NCI-H1417 (cell line): ENCODE measurements at places on chromosomes 4 and X.

DNA sequence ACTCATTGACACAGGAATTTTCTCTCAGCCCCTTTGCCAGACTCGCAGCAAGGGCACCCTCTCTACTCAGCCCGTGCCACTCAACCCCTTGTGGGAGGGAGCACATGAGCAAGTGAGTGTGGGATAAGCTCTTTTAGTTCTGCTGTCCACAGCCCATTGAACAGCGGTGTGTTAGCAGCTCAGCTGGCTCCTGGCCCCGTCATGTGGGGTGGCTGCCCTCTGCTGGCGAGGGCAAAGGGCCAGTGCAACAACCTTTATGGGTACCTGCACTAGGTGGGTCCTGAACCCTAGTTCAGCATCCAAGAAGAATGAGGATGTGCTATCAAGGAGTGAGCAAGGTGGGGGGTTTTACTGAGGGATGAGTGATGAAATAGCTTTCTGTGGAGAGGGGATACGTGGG lies 85.0 kb upstream of the ZNF81 start:
- no peak for DNase-seq

DNA sequence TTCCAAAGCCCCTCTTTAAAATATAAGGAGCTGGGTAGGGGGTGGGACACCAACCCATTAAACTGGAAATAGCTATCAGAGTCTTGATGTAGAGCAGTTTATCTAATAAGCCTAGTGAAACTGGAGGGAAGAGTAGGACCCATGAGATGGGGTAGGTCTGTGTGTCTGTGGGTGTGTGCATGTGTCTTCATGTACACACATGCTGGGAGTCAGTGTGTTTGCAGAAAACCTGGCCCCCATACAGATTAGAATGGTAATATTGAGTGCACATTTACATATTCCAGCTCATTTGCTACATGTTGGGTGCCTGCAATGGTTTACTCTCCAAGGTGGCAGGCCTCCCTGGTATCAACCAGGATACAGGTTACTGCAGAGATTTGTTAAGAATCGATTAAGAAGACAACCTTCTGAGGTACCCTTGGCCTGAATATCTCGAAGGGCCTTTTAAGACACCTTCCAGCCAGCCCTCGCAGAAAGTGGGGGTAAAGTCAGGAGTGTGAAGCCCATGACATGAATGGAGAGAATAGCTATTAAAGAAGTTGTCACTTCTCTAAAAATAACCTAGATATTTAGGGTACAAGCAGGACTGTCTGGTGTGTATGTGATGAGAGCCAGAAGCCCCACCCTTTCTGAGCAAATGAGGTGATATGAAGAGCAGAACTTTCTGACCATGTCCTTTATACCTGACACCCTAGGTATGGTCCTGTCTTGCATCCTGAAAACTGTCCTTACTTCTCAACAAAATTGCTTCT lies 75.7 kb upstream of the TEX13D start:
- no peak for DNase-seq

- peak; percentile 14 for DNase-seq
Measured at GRCh38 chr4:151865312-151865711, 104.5 kb upstream of the GATB start.

GRCh38 chr4:41406113-41406516 lies 131.8 kb upstream of the LIMCH1 start:
- no peak for DNase-seq

DNA sequence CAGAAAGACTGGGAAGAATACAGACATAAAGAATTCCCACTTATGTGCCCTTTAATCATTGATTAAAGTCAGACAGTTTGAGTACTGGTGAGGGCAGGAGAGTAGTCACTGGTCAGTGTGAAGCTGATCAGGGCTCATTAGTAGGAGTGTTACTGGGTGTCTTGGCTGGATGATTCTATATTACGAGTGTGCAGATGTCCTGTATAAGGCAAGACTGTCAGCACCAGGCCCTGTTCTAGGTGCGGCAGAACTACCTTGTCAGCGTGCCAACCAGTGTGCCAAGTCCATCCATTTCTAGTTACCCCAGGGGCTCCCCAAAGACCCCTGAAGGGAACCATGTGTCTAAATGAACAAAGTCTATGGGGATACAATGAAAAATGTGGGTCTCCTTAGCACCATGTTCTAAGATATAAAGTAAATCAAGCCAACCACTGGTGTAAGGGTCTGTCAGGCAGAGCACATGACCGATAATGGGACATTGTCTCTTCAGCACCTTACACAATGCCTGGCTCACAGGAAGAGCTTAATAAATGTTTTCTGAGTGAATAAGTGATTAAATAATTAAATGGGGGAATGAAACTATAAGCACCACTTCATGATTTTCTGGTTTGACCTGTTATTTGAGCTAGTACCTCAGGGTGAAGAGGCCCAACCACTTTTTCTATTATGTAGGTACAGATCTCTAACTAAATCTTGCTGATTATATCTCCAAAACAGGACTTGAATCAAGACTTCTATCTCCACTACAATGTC lies 205.0 kb downstream of the CAMK2D start:
- no peak for DNase-seq

GRCh38 chrX:15451913-15452312 lies 41.2 kb downstream of the PIR start:
- no peak for DNase-seq

DNA sequence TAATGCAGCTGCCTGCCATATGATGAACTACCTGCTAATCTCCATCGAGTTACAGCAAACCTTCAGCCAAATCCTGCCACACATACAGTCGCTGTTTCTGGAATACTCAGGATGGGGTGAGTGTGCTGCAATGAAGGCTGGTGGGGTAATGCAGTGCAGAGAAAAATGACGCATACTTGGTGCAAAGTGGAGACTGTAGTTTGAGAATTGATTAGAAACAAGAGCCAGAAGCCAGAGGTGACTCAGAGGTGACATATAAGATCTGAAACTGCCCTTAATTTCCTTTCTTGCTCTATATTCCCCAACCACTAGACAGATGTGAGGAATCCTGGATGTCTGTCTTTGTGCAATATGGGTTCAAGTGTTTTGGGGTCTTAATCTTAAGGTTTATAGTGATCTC lies 22.0 kb downstream of the C4orf54 start:
- DNase-seq = no peak

- DNase-seq = no peak
Measured at GRCh38 chr4:80239480-80240150, 26.8 kb upstream of the FGF5 start.

GRCh38 chr4:102787096-102787881 lies 26.5 kb upstream of the MANBA start:
- no peak for DNase-seq

- no peak for DNase-seq
Measured at GRCh38 chrX:112645774-112646173, 34.0 kb downstream of the LHFPL1 start.

DNA sequence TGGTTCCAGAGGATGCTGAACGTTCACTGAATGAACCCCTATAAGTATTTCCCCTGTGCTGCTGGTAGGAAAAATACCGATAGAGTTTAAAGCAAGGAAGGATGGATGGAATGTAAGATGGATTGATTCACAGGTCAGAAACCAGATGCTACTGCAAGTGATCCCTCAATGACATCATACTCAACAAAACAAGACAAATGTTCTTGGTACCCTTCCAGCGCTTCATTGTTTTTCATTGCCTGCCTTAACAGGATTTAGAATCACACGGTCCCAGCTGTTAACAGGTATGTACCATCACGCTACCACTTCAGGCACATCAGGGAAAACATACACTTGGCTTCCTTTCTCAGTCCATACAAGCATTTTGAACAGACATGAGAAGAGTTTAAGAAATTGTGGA lies 118.1 kb upstream of the TLR3 start:
- DNase-seq = peak; percentile 32

GRCh38 chr4:150090836-150091235 lies 12.6 kb downstream of the DCLK2 start:
- DNase-seq = no peak

DNA sequence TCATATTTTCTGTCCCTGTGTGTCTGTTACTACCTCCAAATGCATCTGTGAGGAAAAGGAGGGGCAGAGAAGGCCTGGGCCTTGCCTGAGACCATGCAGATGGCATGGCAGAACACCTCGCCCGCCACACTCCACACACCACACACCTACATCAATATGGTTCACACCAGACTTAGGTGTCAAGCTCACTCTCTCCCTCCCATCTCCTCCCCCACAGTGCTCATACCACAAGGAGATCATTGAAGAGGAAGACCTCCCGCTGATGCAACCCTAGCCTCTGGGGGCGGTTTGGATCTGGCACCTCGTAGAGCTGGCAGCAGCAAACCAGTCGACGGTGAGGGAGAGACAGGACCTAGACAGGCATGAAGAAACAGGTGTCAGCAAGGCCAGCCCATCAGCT lies 16.6 kb upstream of the KDM5C start:
- DNase-seq = no peak

- no peak for DNase-seq
Measured at GRCh38 chrX:123084797-123085196, 99.3 kb upstream of the GRIA3 start.

DNA sequence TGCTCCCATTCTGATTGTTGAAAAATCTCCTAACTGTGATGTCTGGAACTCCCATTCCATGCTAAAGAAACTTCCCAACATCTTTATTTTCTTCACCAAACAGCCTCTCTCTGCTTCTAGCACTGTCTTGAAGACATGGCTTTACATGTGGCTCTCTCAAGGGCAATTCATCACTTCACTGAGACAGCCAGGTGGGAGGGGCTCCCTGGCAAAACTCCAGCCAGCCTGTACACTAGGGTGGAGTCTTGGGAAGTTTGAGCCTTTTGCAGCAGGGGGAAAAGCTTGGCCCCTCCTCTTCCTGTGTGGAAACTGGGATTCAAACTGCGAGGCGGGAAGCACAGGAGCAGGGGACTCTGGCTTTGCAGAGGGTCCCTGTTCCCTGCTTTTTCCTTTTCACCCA lies 130.5 kb upstream of the TTC29 start:
- DNase-seq = peak; percentile 12

GRCh38 chrX:54288277-54288676 lies 69.6 kb downstream of the WNK3 start:
- DNase-seq = peak; percentile 18

GRCh38 chr4:88843067-88843685 lies 145.5 kb upstream of the NAP1L5 start:
- peak; percentile 35 for DNase-seq

GRCh38 chr4:66489370-66489769 lies 819.1 kb upstream of the EPHA5 start:
- DNase-seq = no peak

- DNase-seq = no peak
Measured at GRCh38 chr4:123666486-123666885, 269.9 kb downstream of the SPRY1 start.

- DNase-seq = no peak
Measured at GRCh38 chr4:79498282-79498681, 90.3 kb upstream of the GK2 start.

DNA sequence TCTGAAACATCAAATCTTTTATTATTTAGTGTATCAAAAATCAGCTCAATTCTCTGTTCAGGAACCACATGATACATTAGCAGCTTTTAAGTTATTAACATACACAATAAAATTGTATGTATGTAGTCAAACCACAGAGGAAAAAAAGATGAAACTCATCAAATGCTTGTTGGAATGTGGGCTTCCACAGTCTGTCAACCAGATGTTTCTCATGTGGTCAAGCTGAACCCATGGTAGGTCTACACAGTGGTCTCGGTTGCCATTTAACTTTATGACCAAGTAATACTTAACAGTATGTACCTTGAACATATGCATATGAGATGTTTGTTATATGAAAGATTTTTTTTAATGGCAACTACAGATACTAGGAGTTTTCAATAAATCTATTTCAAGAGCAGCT lies 427.8 kb downstream of the IL15 start:
- DNase-seq = no peak

DNA sequence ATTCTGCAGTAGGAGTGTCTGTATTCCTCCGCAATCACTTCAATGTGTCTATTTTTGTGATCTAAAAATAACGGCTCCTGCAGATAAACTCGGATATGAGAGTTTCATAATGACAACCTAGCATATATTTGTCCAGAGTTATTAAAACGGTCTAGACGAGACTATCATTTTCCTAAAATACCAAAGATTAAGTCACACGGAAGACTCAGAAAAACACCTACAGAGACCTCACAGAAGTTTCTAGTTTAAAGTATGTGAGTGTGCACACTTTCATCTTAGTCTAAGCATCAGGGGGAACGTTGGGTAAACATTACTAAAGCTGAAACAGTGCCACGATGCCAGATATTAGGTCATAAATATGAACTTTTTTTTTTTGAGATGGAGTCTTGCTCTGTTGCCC lies 156.9 kb downstream of the AFAP1 start:
- no peak for DNase-seq
